Right atrium auricular region (tissue), 2 donors: ENCODE measurements at places on chromosomes 11 and 22. TPM values are rescaled to one million over a fixed set of nuclear protein-coding genes. Genes with fewer than 3 reads are reported as not detected.
A peak's percentile ranks its signal among the peaks of the same experiment; 100 is the strongest.

GRCh38 chr11:103097279-103097678 is 5.3 kb upstream of the DCUN1D5 start:
- DNase-seq = no peak
- H3K27ac ChIP-seq = no peak overlapping the region
- H3K4me3 ChIP-seq = no peak overlapping the region
- H3K27me3 ChIP-seq = no peaks in the 10 kb centered on the region

GRCh38 chr22:47130883-47131631 is 368.6 kb downstream of the TBC1D22A start:
- DNase-seq = no peak
- H3K27ac ChIP-seq = no peak overlapping the region
- H3K36me3 ChIP-seq = no peaks in the 10 kb centered on the region
- H3K27me3 ChIP-seq = no peaks in the 10 kb centered on the region

GRCh38 chr11:11349870-11350337 is 3.1 kb downstream of the CSNK2A3 start:
- DNase-seq = no peak
- H3K27ac ChIP-seq = no peak overlapping the region
- H3K36me3 ChIP-seq = no peaks in the 10 kb centered on the region
- no peaks in the 10 kb centered on the region for H3K4me1 ChIP-seq
- no peaks in the 10 kb centered on the region for H3K27me3 ChIP-seq

- H3K4me1 ChIP-seq = no peaks in the 10 kb centered on the region
- no peak for DNase-seq
- H3K36me3 ChIP-seq = no peaks in the 10 kb centered on the region
- no peaks in the 10 kb centered on the region for H3K27me3 ChIP-seq
- H3K27ac ChIP-seq = no peak overlapping the region
- no peak overlapping the region for H3K4me3 ChIP-seq
Measured at GRCh38 chr11:28106353-28107043, 1.5 kb downstream of the KIF18A start.

DNA sequence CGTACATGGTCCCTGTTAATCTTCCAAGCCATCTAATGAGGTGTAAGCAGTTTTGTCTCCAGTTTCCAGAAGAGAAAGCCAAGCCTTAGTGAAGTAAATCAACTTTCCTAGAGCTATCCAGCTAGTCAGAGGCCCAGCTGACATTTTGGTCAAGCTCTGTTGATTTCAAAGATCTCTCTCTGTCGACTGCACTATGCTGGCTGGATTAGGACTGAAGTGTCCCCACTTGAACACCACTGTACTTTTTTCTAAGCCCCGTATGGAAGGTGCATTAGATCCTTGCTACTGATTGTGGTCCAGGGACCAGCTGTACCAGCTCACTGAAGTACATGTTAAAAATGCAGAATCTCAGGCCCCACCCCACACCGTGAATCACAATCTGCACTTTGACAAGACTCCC is 176.5 kb upstream of the NAV2 start:
- H3K27ac ChIP-seq = no peak overlapping the region
- H3K36me3 ChIP-seq = no peaks in the 10 kb centered on the region
- H3K27me3 ChIP-seq = no peaks in the 10 kb centered on the region
- no peak overlapping the region for H3K4me3 ChIP-seq
- no peak for DNase-seq

GRCh38 chr11:117535201-117535849 is 207.7 kb downstream of the CEP164 start:
- no peaks in the 10 kb centered on the region for H3K4me1 ChIP-seq
- H3K36me3 ChIP-seq = no peaks in the 10 kb centered on the region
- H3K4me3 ChIP-seq = no peak overlapping the region
- DNase-seq = peak; percentile 64
- H3K27ac ChIP-seq = no peak overlapping the region

DNA sequence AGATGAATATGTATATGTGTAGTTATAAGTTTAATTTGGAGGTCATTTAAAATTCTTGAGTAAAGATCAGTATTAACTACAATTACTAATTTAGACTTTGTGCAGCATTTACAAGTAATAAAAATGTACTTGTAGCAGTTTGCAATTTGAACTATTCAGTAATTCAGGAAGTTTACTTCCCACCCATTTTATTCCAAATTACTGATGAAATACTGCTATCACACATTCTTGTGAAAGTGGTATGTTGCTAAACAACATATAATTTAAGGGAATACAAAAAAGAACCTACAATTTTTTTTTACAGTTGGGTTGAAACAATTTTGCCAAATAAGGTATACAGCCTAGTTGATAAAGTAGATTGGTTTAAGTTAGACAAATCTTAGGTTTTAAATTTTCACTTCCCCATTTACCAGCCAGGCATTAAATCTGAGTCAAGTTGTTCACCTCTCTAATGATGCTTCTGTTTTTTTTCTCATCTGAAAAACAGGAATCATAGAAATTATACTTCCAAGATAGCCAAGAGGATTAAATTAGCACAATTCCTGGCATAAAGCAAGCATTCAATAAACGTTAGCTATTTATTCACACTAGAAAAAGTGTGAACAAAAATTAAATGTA is 45.3 kb downstream of the ZBTB44 start:
- H3K36me3 ChIP-seq = peaks cover 7% of the 10 kb centered on the region
- H3K4me3 ChIP-seq = no peak overlapping the region
- no peaks in the 10 kb centered on the region for H3K4me1 ChIP-seq
- H3K27me3 ChIP-seq = no peaks in the 10 kb centered on the region
- no peak for DNase-seq
- no peak overlapping the region for H3K27ac ChIP-seq

DNA sequence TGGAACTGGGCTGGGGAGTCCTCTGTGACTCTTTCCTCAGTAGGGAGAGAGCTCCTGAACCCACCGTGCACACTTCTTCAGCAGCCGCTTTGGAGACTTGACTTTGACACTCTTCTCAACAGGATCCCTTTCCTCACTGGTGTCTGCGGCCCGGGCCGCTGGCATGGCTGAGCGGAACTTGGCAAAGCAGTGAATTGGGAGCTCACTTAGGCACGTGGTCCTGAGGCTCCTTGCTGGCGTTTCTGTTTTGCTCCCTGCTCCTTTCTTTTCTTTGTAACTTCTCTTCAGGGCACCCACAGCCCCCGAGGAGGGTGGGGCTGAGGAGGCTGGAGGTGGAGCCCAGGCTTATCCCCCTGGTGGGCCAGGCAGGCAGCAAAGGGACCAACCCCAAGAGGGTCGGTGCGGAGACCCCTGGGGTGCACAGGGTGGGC is 8.4 kb upstream of the KCNQ1OT1 start:
- H3K4me1 ChIP-seq = no peaks in the 10 kb centered on the region
- no peak overlapping the region for H3K4me3 ChIP-seq
- no peak overlapping the region for H3K27ac ChIP-seq
- H3K27me3 ChIP-seq = no peaks in the 10 kb centered on the region
- DNase-seq = peak; percentile 68

OR5D18 gene
- total RNA-seq = not detected

RTN4RL2 gene
- 1.3 TPM for total RNA-seq

PRCP gene
- total RNA-seq = 60.1 TPM

CREB3L1 gene
- total RNA-seq = 5.4 TPM

MYBPC3 gene
- total RNA-seq = 1,210 TPM
